RPMI8226 (cell line): ENCODE measurements at places on chromosomes 3 and 15.

- no peak for DNase-seq
Observed at GRCh38 chr3:186160691-186161243, 51.9 kb upstream of the ETV5 start.

GRCh38 chr15:87952736-87953287 is 303.7 kb downstream of the NTRK3 start:
- no peak for DNase-seq

GRCh38 chr3:152549263-152549662 is 280.5 kb downstream of the MBNL1 start:
- no peak for DNase-seq

DNA sequence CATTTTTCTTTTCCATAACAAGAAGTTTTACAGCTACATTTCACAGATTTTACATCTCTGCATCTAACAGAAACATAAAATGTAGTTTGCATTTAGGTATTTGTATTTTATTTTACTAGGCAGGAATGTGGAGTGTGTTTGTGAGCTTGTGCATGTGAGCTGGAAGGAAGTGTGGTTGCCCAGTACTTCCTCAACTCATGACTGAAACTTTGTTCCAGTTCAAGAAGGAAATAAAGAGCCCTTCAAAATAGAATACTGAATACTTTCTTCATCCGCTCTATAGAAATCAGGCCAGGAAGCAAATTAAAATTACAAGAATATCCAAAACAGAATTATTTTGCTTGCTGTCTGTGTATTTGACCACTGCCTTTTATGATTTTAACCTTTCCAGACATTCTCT is 81.3 kb downstream of the CHL1 start:
- DNase-seq = no peak

- DNase-seq = no peak
Observed at GRCh38 chr3:42130007-42130328, 38.8 kb downstream of the TRAK1 start.

- no peak for DNase-seq
Observed at GRCh38 chr15:75030023-75030413, 6.6 kb downstream of the PPCDC start.

- no peak for DNase-seq
Observed at GRCh38 chr3:6182476-6182875, 678.4 kb upstream of the GRM7 start.

GRCh38 chr15:72502220-72502809 is 28.2 kb downstream of the ARIH1 start:
- no peak for DNase-seq

DNA sequence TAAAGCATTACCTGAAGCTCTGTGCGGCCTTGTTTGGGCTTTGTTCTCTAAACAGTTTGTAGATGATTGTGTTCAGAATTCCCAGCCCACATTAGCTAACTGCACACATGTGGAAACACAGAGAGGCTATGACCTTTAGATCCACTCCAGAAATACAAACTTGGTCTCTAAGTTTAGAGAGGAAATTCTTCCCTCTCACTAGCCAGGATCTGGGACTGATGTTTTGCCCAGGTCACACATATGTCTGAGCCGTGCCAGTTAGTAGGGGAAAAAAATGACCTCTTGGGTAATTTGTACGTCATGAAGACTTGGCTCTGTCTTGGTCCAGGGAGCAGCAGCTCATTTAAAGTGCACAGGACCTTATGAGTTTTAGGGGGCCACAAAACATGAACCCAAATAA is 223.1 kb downstream of the RBMS3 start:
- no peak for DNase-seq

- DNase-seq = no peak
Observed at GRCh38 chr3:27556887-27557286, 72.7 kb upstream of the SLC4A7 start.

DNA sequence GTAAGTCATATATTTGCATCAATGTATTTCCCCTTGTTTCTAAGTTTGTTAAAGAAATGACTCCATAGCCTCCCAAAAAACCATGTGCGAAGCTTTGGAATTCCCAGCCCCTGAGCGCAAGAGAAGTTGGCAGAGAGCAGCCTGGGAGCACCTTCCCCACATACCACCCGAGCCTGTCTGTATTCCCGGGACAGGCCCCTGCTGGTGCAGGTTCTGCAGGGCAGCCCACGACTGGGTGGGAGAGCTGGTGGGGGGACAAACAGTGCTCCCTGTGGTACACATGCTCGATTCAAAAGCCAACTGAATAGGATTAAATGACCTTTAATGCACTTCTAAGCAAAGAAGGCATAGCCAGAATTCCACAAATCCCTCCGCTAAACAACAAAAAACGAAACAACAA is 74.6 kb upstream of the SNRPA1 start:
- no peak for DNase-seq

GRCh38 chr3:114962189-114962588 is 184.9 kb downstream of the ZBTB20 start:
- DNase-seq = no peak

- DNase-seq = peak; percentile 55
Observed at GRCh38 chr15:40081691-40082194, 26.9 kb downstream of the BMF start.

DNA sequence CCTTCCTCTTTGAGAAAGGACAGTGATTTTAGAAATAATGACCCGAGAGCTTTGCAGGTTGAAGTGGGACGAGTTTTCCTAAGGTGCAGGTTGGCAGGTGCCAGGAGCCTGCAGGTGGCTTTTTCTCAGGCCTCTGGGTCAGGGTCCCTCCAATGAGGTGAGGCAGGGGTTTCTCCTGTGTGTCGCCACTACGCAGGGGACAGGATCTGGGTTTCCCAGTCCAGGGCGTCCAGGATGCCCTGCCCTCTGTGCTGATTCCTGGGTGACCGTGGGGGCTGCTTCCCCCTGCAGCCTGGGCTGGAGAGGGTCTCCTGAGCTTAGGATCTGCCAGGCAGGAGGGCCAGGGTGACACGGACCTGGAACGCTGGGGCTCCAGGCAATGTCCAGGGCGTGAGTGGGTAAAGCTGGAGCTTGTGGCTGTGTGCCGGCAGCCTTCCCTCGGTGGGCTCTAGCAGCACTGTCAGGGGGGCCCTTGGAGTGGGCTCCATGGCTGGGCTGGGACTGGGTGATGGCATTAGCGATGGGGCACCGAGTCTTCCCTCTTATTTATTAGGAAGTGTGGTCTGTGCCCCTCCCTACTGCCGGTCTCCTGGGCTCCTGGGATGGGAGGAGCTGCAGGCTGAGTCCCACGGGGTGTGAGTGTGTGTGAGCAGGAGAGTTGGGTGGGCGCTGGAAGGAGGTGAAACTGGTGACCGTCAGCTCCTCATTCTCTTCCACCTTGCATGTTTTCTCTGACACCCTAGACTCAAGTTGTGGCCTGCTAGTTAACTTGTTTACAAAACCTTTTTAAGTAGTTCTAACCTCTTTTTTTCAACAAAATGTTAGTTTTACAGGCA is 1.8 kb downstream of the APBA2 start:
- no peak for DNase-seq

DNA sequence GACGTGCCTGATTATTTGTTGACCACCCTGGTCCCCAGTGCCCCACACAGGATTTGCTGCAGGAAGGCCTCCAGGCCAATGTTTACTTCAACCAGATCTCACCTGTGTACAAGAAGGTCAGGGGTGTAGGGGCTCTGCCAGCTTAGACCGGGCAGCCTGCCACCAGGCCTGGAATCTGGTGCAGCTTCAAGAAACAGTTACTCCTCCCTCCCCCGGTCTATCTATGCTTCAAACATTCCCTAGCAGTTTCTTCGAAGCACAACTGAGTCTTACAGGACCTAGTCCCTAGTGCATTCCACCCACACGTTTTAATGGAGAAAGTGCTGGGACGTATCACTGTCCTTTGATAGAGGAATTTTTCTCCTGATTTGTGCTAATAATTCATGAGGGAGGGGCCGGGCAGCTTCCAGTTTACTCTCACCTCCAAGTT is 8.0 kb downstream of the SH3BP5 start:
- DNase-seq = peak; percentile 77

DNA sequence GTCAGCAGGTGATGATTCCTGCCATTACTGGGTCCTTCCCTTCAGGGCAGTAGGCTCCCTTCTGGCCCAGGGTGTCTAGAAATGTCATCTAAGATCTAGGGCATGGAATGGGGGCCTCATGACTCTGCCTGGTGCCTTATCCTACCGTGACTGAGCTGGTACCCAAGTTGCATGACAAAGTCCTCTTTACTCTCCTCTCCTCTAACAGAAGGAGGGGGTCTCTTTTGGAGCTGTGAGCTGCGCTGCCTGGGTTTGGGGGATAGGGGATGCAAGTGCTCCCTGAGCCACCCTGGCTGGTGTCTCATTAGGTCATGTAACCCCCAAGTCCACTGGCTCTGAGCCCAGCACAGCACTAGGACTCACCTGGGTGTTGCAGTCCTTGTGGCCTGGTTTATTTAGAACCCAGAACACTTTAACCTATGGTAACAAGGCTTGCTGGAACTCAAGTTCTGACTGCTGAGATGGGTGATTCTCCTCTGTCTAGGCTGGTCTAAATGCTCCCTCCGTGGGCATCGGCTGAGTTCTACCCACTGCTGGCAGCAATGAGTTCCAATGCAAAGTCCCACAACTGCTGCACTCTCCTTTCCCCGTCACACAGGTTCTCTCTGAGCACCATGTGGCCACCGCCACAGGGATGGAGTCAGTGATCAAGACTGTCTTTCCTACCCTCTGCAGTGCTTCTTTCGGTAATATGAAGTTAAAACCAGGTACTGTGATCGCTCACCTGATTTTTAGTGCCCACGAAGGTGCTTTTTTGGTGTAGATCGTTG is 34.0 kb downstream of the XXYLT1 start:
- peak; percentile 1 for DNase-seq

GRCh38 chr15:43249236-43249635 is 17.5 kb downstream of the TGM5 start:
- no peak for DNase-seq
